ENCODE measurements at places on chromosomes 1 and 21.

DNA sequence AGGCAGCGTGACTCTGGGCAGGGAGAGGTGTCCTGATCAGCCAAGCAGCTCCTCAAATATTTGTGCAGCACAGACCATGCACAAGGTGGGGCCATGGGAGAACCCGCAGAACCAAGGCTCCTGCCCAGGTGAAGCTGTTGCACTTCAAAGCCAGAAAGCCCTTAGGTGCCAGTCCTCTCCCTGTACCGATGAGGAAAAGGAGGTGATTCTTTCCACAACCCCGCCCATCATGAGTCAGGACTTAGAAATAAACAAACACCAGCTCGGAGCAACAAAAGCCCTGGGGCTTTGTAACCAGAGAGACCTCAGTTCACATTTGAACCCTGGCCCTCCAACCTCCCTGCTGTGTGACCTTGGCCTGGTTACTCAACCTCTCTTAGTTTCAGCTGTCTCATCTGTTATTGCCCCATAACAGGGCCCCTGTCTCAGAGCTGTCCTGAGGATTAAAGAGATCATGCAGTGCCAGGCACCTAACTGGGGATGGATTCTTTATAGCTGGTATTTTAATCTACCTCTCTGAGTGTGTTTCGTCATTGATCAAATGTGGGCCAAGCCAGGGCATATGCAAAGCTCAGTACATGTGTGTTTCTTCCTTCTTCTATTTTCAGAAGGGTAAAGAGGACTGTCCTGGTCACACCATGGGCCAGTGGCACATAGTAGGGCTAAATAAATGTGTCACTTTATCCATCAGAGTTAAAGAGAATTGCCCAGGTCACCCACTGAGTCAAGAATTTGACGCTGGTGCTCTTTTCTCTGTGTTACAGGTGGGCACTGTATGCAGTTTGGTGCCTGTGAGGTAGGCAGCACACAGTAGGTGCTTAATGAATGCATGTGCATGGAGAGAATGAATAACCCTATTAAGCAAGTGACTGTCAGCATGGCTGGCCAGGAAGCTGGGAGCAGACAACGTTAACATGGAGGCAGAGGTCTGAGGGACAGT is 1.4 kb downstream of the LDLRAD1 start:
- DNase-seq = no peak

GRCh38 chr1:196466654-196467053 is 141.6 kb downstream of the KCNT2 start:
- DNase-seq = no peak

GRCh38 chr1:84842748-84843231 is 50.2 kb downstream of the LPAR3 start:
- no peak for DNase-seq

GRCh38 chr1:12244585-12244984 is 14.8 kb downstream of the VPS13D start:
- DNase-seq = no peak

- no peak for DNase-seq
These were observed 34.7 kb upstream of the GPR25 start for GRCh38 chr1:200837931-200838571.

DNA sequence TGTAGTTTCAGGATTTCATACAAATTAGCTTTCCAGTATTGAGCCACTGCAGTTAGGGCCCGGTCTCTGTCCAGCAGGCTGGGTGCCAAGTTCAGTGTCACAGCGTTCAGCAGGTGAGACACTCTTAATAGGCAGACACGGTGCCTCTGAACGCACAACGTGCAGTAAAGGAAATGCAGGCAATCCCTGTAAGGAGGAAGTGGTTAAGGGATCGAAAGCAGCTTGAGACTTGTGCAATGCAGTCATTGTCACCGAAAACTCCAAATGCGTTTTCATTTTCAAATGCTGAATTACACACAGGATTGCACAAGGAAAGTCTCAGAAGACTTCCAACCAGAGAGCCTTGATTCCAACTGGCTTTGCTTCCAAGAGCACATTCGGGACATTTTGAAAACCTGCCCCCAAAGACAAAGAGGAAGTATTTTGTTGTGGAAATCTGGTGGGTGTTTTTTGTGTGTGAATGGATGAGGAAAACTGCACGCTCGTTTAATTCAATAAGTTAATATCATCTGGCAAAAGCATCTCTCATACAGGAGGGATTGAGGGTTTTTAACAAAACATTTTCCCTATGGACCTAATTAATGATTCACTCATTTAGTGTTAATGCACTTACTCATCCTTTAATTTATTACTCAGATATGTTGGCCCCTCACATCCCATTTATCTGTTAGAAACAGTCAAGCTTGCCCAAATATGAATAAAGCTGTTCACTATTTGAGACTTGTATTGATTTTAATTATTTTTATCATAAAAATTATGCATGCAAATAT is 61.6 kb downstream of the PTGS2 start:
- DNase-seq = no peak

DNA sequence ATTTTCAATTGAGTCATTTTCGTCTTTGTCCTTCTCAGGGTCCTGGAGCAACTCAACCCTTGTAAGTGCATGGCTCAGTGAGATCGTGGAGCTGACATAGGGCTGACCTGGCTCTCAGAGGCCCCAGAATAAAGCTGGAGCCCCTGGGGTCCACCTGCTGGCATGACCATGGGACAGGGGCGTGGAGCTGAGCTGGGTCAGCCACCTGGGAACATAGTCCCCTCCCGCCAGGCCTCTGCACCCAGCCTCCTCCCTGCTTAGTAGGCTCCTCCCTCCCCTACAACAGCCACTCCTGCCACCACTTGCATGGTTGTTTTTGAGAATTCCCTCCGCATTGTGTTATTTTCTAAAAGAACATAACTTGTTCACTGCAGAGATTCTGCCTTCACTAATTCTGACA is 3.1 kb upstream of the RIPK4 start:
- no peak for DNase-seq

DNA sequence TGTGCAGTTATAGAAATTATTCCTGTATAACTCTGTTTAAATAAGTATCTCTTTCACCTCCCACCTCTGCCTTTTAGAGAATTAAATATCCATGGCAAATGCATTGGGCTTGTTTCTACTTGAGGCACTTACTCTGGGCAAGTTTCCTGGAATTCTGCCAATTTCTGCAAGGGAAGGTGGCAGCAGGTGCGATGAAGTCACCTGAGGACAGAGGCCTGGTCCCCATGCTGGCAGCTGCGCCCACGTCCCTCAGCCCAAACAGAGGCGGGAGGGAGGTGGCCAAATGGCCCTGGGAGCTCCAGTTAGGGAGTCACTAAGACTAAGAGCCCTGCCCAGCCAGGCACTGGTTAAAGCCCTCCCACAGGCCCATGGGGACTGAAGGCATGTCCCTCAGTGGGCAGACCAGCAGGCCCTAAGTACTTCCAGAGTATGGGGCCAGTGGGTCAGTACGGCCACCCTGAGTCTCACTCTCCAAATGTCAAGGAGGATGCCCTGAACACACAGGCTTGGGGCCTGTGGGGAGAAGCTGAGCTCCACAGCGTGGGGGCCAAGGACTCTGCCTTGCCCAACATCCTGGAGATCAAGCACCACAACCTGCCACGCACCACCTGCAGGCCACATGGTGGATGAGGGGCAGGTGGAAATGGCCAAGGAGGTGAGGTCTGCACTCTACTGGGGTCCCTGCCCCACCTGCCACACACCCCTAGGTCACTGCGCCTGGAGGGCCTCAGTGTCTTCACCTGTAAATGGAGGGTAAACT is 19.4 kb downstream of the ACOT7 start:
- no peak for DNase-seq

DNA sequence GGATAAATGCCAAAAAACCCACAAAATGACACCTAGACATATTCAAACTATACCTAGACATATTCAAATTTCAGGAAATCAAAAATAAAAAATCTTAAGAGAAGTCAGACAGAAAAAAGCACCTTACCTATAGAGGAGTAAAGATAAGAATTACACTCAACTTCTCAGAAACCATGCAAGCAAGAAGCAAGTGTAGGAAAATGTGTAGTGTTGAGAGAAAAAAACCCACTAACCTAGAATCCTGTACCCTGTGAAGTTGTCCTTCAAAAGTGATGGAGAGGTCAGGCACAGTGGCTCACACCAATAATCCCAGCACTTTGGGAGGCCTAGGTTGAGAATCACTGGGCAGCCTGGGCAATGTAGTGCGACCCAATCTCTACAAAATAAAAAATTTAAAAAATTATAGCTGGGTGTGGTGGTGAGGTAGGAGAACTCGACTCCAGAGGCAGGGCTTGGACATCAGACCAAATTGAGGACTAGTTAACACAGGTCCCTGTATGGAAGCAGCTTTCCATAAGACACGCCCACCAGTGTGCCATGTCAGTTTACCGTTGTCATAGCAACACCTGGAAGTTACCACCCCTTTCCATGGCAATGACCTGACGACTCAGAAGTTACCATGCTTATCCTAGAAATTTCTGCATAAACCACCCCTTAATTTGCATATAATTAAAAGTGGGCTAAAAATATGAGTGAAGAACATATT is 20.7 kb downstream of the PDIK1L start:
- DNase-seq = no peak

DNA sequence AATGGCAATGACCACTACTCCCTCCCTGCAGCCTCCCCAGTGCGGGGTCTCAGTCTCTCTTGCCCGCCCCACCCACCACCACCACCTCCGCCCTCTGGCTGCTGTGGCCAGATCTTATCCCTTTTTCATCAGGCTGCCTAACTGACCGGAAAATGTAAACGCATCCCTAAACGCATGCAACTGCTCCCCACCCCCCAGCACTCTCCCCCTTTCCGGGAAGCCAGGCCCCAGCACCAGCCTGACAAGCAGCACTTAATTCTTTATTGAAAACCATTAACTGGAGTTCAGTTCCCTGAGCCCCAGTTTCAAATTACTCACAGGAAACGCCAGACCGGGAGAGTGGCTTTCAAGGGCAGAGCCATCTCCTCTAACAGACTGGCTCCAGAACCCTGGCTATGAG is 147.7 kb downstream of the DMRTA2 start:
- no peak for DNase-seq

DNA sequence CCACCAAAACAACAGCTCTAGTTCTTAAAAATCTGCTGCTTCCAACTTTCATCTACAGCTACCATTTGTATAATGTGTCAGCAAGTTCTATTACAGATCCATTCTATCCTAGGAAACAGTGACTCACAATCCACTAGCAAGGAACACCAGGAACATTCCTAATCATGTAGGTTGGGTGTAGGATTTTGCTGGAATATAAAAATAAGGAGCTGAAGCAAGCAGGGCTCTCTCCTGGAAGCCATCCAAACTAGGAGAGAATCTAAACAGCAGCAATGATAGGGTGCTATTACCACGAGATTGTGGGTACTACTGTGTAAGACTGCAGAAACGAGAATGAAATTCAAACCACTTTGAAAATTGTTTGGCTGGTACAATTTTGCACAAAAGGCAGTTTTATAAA is 135.0 kb downstream of the PTPN14 start:
- no peak for DNase-seq

- no peak for DNase-seq
These were observed at the start of gene TMCO2 for GRCh38 chr1:40247655-40248054. Gene TMCO2, plus strand, starts transcription at chr1:40247937. Its CDS starts 57 bp downstream, at chr1:40247994.

- DNase-seq = no peak
These were observed 3.0 kb downstream of the SWT1 start for GRCh38 chr1:185159966-185160365.

- peak; percentile 3 for DNase-seq
These were observed 34.5 kb downstream of the OR10R2 start for GRCh38 chr1:158506369-158506987.
